Epithelial cell of proximal tubule (primary cell): ENCODE measurements at places on chromosomes 6 and 20.

DNA sequence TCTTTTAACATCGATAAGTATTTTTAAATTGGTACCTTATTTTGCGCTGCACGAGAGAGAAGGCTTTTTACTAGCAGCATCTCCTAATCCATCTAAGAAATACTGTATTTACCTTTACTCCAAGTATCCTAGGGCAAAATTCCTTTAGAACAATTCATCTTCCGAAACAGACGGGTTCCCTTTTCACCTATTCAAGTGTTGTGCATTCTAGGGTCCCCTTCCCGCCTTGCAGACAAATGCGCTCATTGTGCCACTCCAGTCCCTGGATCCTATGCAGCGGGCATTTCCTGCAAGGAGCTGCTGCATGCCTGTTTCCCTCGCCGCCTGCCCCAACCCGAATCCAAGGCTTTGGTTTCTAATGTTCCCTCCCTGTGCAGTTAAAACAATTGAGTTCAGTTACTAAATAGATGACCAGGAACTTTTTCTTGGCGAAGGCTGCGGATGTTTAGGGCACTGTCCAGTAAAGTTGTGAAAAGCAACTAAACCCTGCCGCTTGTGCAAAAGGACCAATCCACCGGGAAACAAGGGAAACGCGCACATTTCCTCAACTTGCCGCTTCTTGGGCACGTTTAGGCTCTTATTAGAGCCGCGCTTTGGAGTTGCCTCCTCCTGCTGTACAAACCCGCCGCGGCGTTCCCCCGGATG lies 556 bp upstream of the SCAF8 start:
- DNase-seq: no peak

- no peak for DNase-seq
These were observed 5.3 kb upstream of the PM20D2 start for GRCh38 chr6:89140347-89141156.

GRCh38 chr6:31609519-31610406 lies 5.3 kb upstream of the AIF1 start:
- DNase-seq: no peak

DNA sequence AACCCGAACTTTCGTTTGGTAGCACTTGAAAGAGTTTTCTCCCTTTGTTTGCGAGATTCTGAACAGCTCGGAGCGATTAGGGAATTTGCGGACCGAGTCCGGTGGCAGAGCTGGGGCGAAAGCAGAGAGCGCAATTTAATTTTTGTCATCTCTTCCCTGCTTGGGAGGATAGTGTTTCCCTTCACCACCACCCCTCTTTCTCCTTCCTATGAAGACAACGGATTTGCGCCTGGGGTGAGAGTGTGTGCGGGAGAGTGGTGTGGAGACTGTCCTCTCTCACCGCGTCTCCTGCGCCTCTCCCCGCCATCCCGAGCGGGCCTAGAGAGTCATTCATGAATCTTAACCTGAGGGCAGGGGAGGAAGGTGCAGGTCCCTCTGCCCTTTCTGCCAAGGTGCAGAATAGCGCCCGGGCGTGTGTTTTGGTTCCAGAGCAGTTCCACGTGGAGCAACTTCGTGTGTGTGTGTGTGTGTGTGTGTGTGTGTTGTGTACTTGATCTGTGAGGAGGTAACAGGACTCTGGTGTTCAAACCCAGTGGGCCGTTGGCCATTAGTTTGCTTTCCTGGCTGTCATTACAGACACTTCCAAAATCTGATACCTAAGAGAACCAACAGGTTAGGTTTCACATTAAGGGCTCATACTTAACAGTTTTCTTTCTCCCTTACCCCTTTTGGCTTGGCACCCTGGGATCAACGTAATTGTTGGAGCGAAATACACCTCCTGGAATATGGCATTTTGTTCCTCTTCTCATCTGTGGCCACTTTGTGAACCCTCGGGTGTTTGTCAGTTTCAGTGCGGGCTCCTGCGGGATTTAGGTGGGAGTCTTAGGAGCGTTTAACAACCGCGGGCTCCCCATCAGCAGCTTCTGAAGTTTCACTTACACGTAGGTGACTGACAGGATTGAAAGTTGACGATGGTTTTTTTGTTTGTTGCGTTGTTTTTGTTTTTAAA lies 1.8 kb downstream of the EYA4 start:
- DNase-seq: no peak

- no peak for DNase-seq
These were observed 51.1 kb upstream of the NHSL1 start for GRCh38 chr6:138550346-138550767.

DNA sequence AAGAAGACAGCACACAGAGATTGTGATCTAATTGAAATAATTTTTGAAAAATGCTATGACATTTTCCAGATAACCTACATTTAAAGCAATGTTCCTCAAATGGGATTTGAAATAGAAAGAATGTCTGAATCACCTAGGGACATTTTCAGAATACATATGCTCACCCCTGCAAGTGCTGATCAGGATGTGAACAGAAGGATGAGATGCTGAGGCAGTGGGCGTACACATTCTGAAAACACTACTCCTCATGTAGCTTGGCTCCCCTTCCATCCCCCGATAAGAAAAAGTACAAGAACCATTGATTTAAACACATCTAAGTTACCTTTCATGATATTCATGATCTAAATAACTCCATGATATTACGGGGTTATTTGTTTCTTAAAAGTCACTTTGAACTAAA lies 29.9 kb upstream of the HINT3 start:
- DNase-seq: no peak

- DNase-seq: peak; percentile 70
These were observed 35.3 kb upstream of the CDKN1A start for GRCh38 chr6:36642913-36643817.
